NCI-H2029 treated with DMSO at 0.1 percent for 48 hours (cell line): ENCODE measurements at places on chromosomes 16 and 17.

- no peak for DNase-seq
Measured at GRCh38 chr16:56941856-56942331, 10.0 kb downstream of the HERPUD1 start.

DNA sequence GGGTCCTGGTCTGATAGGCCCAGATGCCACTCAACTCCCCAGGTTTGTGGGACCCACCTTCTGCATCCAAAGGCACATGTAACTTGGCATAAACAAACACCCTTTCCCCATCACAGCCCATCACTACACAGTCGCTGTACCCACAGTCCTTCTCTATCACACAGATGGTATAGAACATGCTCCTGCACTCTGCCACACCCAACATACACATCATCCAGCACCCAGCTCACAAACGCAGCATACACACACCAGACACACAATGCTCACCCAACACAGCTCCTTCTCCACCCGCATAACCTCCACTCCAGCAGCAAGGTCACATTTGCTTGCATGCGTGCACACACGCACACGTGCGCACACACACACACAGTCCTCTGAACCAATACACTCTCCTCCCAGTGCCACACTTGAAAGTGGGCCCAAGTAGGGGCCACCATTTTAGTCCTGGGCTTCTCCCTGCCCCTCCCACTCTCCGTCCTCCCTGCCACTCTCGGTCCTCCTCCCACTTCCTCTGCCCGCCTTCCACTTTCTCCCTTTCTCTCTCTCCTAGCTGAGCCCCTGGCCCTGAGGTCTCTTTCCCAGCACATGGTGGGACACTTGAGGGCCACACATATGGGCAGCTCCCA lies 8.5 kb upstream of the TMEM92 start:
- no peak for DNase-seq

DNA sequence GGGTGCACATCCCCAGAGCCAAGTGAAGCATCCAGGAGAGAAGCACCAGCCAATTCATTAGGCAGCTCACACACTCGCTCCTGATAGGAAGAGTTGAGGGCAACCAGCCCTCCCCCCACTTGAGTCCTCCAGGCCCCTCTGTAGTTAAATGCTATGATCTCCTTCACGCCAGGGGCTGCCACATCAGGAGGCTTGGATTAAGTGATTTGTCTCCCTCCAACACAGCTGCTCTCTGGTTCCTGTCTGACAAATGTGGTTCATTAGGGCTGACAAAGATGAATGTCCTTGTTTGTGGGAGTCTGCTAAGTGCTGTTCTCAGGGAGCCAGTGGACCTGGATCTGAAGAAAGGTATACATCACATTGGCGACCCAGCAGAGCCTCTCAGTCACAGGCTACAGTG lies 94.5 kb upstream of the WSCD1 start:
- DNase-seq = no peak

- DNase-seq = no peak
Measured at GRCh38 chr17:1985686-1986085, 39.4 kb downstream of the RTN4RL1 start.
